ENCODE measurements at places on chromosomes 13 and 19.

GRCh38 chr19:19372656-19373416, 32.6 kb upstream of the GATAD2A start:
- DNase-seq = no peak

- no peak for DNase-seq
Measured at GRCh38 chr13:64278493-64278892, 2862.8 kb upstream of the PCDH20 start.

DNA sequence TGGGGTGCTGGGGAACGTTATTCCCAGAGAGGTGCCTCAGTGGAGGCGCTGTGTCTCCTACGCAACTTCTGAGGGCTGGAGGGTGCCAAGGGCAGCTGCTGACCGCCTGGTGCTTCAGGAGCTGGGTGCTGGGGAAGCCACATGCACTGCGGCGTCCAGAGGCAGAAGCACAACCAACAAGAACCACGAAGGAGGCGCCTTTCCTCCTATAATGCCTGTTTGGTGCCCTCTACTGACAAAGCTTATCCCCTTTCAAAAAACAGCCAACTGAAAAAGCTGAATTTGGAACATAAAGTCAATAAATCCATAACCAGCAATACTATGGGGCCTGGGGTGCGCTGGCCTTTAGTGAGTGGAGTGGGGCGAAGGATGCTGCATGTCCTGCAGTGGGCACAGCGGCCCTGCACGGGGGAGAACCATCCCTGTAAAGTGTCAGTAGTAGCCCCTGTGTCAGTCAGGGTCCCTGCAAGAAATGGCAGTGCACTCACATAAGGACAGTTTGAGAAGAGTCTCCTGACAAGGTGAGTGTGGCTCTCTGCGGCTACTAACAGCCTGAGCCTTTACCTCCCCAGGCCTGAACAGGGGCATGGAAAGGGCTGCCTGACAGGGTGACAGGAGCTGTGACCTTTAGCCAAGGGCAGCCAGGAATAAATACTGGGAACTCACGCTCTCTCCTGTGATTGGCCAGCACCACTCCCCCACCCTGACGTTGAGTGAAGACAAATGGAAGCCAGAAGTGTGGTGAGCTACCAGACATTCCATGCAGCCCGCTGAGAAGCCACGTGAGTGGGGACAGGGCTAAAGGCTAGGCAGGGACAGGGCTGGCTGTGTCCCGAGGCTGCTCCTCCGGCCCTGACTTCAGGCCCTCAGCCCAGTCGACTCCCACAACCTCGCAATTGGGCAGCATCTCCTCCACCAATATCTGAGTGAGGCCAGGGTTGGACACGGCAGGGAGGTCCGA, 4.5 kb upstream of the B3GNT8 start:
- DNase-seq = no peak

DNA sequence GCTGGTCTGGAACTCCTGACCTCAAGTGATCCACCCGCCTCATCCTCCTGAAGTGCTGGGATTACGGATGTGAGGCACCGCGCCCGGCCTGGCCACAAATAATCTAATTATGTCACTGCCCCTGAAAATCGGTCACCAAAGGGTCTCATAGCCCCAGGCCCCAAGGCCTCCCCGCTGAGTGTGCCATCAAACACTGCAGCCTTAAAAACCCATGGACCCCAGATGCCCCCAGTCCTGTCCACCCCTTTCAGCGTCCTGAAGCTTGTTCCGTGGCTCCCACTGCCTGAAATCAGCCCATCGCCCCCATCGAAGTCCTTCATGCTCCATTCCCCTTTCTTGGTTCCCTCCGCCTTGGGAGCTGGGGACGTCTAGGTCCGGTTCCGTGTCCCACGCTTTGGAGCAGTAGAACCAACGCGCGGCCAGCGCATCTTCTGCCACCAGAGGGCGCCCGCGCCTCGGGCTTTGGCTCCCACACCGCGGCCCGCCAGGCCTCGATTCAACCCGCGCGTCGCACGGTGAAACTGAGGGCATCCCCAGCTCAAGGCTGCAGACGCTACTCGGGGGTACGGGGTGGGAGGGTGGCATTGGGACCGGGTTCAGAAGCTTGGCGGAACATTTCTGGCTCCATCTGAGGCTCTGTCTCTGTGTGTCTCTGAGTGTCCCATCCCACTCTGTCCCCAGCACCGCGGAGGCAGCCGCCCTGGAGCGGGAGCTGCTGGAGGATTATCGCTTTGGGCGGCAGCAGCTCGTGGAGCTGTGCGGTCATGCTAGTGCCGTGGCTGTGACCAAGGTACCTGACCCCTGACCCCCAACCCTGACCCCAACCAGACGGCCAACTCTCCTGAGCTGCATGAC, 3.5 kb downstream of the YJEFN3 start:
- peak; percentile 80 for DNase-seq

- DNase-seq = no peak
Measured at GRCh38 chr13:63855457-63856118, 2439.9 kb upstream of the PCDH20 start.

DNA sequence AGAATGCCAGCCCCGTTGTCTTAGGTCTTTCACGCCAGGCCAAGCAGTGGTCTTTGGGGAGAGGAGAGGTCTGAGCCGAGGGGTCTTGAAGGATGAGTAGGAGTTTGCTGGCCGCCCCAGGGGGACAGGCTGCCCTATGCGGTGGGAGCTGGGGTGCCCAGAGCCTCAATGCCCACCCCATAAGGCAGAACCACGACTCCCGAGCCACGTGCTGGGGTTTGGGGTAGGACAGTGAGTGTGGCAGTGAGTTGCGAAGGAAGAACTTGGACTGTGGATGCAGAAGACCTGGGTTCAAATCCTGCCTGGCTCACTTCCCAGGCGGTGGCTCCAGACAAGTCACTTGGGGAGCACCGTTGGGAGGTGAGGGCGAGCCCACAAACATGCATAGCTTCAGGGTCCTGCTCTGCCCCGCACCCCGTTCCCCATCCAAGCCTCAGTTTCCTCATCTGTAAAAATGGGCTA, 5.5 kb downstream of the RAB11B start:
- no peak for DNase-seq

DNA sequence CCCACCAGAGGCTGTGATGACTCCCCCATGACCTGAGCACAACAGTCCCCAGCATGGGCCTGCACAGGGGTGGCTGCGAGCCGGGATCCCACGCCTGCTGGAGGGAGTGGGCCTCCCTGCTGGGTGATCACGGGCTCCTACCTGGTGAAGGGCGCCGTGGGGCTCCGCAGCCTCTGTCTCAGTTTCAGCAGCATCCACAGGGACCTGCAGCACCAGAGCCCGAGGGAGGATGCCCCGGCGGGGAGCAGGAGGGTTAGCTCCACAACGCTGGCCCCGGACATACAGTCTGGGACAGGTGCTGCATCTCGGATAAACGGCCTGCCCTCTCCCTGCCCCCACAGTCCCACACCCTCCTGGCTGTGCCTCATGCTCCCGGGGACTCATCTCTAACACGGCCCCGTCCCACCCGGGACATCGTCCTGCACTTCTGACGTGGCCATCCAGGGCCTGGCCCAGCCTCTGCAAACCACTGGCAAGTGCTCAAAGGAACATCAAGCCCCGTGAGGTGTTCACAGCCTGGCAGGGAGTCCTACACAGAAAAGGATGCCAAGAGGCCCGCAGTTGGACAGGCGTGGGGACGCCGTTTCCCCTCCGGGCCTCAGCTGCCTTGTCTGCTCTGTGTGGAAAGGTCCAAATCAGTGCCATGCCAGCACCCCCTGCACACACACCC, 10.5 kb downstream of the PEX11G start:
- no peak for DNase-seq

- no peak for DNase-seq
Measured at GRCh38 chr19:18473003-18473705, 35.2 kb upstream of the ISYNA1 start.

DNA sequence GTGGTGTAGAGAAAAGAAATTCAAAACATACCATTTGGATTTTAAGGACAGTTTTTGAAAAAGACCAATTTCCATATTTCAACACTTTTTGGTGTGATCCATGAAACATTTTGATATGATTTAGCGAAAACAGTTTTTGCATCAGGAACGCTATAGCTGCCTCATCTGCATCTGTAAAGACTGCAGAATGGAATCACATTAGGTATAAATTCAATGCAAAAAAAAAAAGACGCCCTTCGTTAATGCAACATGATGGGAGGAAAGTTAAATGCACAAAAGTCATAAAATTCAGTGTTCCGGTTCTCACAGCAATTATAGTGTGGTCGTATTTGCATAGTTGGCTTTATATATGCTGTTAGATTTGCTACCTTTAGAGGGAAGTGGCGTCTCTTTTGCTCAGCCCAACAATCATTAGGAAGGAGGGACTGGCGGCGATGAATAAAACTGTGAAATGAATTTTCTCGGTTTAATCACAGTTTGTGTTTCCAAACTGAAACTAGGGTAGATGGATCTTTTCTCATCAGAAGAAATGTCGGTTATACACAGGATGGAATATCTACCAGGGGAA, 215.7 kb downstream of the TEX29 start:
- DNase-seq = no peak

DNA sequence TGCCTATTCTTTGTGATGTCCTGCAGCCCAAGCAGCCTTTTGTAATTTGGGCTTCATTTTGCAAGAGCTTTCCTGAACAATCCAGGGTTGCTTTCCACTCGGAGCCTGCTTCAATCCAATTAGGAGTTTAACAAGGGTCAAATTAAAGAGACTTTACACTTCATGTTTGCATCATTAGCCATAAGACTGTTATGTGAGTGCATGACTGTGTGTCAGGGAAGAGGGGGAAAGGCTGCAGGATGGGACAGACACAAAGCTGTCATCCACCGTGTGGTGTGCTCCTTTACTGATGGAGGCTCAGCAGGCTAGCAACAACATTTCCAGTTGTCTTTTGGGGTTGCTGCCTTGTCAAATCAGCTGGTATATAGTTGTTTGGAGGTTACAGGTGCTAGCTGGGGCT, 23.7 kb upstream of the MAB21L1 start:
- DNase-seq = no peak

DNA sequence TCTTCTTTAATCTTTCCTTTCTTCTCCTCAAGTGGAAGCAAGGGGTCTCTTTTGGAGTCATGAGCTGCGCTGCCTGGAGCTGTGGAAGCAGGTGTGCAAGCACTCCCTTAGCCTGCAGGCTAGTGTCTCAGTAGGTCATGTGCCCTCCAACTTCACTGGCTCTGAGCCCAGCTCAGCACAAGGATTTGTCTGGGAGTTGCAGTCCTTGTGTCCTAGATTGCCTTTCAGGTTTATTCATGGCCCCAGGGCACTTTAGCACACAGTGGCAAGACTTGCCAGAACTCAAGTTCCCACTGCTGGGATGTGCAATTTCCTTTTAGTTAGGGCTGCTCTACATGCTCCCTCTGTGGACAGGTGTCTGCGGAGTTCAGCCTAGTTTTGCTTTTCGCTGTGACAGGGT, 211.7 kb downstream of the LIG4 start:
- DNase-seq = no peak

- DNase-seq = no peak
Measured at GRCh38 chr19:21604951-21605476, 99.6 kb downstream of the ZNF429 start.

- no peak for DNase-seq
Measured at GRCh38 chr13:113771709-113772331, 12.8 kb downstream of the TMEM255B start.

DNA sequence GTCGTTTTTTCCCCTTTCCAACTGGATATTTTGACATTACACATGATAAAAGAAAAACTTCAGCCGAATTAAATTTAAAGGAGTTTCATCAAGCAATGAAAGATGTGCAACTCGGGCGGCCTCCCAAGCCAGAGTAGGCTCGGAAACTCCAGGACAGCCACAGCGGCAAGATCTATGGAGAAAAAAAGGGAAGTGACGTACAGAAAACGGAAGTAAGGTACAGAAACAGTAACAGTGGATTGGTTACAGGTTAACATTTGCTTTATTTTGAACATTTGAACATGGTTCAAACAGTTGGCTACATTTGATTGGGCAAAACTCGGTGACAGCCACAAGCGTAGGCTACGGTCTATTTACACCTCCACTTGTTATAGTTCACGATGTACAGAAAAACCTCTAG, 30.5 kb upstream of the FAM124A start:
- DNase-seq = no peak

- DNase-seq = no peak
Measured at GRCh38 chr13:41660411-41660810, 203.1 kb downstream of the RGCC start.

GRCh38 chr13:35961461-35962220, 169.5 kb downstream of the DCLK1 start:
- no peak for DNase-seq

DNA sequence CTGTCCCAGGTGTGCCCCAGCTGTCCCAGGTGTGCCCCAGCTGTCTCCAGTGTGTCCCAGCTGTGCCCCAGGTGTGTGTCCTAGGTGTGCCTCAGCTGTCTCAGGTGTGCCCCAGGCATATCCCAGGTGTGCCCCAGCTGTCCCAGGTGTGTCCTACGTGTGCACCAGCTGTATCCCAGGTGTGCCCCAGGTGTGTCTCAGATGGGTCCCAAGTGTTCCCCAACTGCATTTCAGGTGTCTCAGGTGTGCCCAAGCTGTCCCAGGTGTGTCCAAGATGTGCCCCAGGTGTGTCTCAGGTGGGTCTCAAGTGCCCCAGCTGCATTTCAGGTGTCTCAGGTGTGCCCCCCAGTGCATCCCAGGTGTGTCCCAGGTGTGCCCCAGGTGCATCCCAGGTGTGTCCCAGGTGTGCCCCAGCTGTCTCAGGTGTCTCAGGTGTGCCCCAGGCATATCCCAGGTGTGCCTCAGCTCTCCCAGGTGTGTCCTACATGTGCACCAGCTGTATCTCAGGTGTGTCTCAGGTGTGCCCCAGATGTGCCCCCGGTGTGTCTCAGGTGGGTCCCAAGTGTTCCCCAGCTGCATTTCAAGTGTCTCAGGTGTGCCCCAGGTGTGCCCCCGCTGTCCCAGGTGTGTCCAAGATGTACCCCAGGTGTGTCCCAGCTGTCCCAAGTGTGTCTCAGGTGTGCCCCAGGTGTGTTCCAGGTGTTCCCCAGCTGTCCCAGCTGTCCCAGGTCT, 1.3 kb upstream of the GRK1 start:
- DNase-seq = no peak

DNA sequence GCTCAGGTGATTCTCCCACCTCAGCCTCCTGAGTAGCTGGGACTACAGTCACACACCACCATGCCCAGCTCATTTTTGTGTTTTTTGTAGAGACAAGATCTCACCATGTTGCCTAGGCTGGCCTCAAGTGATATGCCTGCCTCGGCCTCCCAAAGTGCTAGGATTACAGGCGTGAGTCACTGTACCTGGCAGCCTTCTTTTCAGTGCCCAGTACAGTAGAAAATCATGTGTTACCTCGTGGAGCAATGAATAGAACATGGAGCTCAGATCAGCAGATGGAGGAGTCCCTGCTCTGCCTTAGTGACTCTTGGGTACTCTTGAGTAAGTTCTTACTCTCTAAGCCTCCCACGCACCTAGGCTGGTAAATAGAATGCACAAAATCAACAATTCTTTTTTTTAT, 44.7 kb downstream of the THSD1 start:
- no peak for DNase-seq

GRCh38 chr19:12596927-12597548, 13.6 kb downstream of the ZNF490 start:
- no peak for DNase-seq

DNA sequence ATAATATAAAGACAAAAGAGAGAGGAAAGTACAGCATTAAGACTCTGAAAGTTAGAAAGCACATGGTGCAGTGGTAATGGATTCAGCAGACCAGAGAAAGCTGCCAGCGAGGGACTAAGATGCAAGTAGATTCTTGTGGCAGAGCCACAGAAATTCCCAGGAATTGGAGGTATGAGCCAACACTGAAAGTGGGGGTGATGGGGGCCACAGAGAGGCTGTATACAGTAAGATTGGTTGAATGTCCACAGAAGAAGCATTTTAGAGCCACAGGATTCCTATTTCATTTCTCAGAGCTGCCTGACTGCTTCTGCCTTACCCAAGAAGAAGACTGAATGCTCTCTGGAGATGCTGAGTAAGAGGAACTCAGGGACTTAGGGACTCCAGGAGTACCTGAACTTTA, 295.0 kb downstream of the LMO7 start:
- DNase-seq = no peak

- no peak for DNase-seq
Measured at GRCh38 chr13:57582032-57582431, 49.5 kb upstream of the PCDH17 start.
